ENCODE measurements at places on chromosomes 16 and 17. TPM values are rescaled to one million over a fixed set of nuclear protein-coding genes. Genes with fewer than 3 reads are reported as not detected.

DNA sequence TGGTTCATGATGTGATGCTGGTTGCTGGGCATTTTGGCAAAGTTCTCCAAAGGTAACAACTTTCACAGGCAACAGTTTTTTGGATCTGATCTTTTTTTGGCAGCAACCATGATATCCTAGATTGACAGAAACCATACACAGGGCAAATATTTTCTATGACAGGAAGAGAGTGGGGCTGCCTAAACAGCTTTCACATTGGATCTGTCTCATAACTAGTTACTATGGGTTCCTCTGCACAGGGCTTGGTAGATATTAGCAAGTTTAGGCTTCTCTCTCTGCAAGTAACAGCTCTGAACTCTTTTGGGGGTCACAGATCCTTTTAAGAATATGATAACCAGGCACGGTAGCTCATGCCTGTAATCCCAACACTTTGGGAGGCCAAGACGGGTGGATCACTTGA lies 28.6 kb downstream of the COG4 start:
- no peak overlapping the region for H3K4me3 ChIP-seq
- H3K27ac ChIP-seq = no peak overlapping the region

Gene MARCHF10
- not detected for total RNA-seq

Gene MAP2K4
- 41.2 TPM for total RNA-seq

DNA sequence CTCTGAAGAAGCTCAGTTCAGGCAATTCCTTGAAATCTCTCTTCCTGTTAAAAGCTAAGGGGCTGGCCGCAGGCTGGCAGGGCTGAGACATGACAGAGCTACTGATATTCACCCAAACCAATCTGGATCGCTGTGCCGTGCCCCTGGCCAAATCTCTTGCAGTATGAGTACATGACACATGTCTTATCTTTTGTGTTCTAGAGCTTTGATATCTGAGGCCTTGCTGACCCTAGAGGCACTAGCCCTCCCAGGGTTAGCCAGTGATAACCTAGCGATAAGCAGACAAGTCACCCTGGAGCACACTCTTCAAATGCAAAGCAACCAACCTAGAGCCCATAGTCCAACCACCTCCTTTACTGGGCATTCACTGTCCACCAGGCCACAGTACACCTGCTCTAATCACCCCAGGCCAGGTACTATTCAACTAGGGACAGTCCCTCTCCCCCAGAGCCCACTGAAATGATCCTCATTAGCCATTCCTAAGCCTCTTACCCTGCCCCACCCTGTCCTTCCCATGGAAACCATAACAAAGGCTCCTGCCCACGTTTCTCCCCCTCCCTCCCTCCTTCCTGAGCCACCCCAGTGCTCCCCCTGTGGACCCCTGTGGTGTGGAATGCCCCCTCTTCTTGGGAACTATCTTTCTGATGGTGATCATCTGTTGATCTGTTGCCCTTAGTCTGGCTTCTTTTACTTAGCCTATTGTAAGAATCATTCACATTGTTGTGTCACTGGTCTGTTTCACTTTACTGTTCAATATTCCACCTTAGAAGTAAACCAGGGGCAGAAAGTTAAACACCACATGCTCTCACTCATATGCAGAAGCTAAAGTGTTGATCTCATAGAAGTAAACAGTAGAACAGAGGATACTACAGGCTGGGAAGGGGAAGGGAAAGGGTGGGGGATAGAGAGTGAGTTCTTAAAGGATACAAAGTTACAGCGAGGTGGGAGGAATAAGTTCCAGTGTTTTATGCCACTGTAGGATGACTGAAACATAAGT lies 52.5 kb downstream of the TEKT5 start:
- no peak overlapping the region for H3K27ac ChIP-seq
- no peaks in the 10 kb centered on the region for H3K4me1 ChIP-seq
- no peak for DNase-seq
- no peaks in the 10 kb centered on the region for H3K27me3 ChIP-seq
- no peaks in the 10 kb centered on the region for H3K36me3 ChIP-seq

Gene HLF
- 5.1 TPM for total RNA-seq

DNA sequence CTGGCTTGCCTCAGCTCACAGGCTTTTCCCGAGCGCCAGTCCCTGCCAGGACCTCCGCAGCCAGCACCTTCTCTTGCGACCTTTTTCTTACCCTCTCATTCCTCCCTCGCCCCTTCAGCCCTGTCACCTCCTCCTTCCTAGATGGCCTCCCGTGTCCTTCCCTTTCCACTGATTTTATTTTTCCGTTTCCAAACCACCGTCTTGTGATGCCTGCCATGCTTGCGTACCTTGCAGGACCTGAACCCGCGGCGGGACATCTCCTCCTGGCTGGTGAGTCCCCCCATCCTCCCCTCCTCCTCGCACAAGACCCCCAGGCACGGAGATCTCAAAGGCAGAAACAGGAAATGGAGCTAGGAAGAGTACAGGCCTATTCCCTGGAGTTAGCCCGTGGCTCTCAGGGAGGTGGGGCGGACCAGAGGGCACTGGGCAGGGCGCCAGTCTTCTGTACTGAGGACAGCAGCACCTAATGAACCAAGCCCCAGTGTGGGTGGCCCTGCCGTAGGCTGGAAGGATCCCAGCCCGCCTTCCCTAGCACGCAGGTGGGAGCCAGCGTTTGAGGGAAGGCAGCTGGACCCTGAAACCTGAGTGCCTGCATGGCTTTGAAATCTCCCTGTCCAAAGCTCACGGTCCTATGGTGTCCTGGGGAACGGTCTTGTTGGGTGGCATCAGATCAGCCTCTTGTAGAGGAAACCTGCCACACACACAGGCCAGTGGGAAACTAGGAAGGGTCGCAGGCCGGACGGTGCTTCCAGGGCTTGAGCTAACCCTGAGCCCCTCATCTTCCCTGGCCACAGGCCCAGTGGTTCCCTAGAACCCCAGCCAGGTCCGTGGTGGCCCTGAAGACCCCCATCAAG lies 612 bp downstream of the CISD3 start:
- H3K27me3 ChIP-seq = no peaks in the 10 kb centered on the region
- DNase-seq = peak; percentile 22
- peak overlapping the region; percentile 50 for H3K27ac ChIP-seq
- peak overlapping the region; percentile 50 for H3K4me3 ChIP-seq
- H3K36me3 ChIP-seq = no peaks in the 10 kb centered on the region

Gene KCNH4
- total RNA-seq = not detected

GRCh38 chr17:70796757-70797156 lies 627.4 kb downstream of the KCNJ2 start:
- DNase-seq = no peak
- no peaks in the 10 kb centered on the region for H3K36me3 ChIP-seq
- no peaks in the 10 kb centered on the region for H3K27me3 ChIP-seq

GRCh38 chr16:25888868-25889267 lies 197.1 kb downstream of the HS3ST4 start:
- peaks cover 16% of the 10 kb centered on the region for H3K4me1 ChIP-seq
- peaks cover 5% of the 10 kb centered on the region for H3K36me3 ChIP-seq
- peak overlapping the region; percentile 51 for H3K27ac ChIP-seq
- H3K4me3 ChIP-seq = no peak overlapping the region

Gene TRIM65
- 46.1 TPM for total RNA-seq

- DNase-seq = no peak
- no peaks in the 10 kb centered on the region for H3K4me1 ChIP-seq
- H3K36me3 ChIP-seq = no peaks in the 10 kb centered on the region
- no peak overlapping the region for H3K27ac ChIP-seq
- H3K4me3 ChIP-seq = no peak overlapping the region
Observed at GRCh38 chr17:20123209-20123608, 114.0 kb downstream of the SPECC1 start.

Gene PFN1
- total RNA-seq = 1,026 TPM

DNA sequence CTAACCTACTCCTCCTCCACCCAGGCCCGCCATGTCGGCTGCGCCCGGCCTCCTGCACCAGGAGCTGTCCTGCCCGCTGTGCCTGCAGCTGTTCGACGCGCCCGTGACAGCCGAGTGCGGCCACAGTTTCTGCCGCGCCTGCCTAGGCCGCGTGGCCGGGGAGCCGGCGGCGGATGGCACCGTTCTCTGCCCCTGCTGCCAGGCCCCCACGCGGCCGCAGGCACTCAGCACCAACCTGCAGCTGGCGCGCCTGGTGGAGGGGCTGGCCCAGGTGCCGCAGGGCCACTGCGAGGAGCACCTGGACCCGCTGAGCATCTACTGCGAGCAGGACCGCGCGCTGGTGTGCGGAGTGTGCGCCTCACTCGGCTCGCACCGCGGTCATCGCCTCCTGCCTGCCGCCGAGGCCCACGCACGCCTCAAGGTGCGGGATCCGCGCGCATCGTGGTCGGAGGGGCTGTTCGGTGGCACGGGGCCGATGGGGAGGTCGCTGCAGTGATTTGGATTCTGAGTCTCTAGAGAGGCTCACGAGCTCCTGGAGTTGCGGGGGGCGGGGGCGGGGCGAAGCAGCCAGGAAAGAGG lies 878 bp downstream of the TRIM72 start:
- H3K4me3 ChIP-seq = peak overlapping the region; percentile 41
- H3K4me1 ChIP-seq = peaks cover 15% of the 10 kb centered on the region
- DNase-seq = no peak
- peaks cover 48% of the 10 kb centered on the region for H3K27me3 ChIP-seq
- no peaks in the 10 kb centered on the region for H3K36me3 ChIP-seq
- no peak overlapping the region for H3K27ac ChIP-seq

Gene TMIGD1
- total RNA-seq = not detected

- H3K27me3 ChIP-seq = no peaks in the 10 kb centered on the region
- no peak for DNase-seq
- H3K4me3 ChIP-seq = peak overlapping the region; percentile 66
Observed at GRCh38 chr17:74211912-74212208, 1.5 kb upstream of the TTYH2 start.

Gene SPATA2L
- 15.8 TPM for total RNA-seq
